Chondrocyte (in vitro differentiated cells): ENCODE measurements at places on chromosomes 1 and 21.

DNA sequence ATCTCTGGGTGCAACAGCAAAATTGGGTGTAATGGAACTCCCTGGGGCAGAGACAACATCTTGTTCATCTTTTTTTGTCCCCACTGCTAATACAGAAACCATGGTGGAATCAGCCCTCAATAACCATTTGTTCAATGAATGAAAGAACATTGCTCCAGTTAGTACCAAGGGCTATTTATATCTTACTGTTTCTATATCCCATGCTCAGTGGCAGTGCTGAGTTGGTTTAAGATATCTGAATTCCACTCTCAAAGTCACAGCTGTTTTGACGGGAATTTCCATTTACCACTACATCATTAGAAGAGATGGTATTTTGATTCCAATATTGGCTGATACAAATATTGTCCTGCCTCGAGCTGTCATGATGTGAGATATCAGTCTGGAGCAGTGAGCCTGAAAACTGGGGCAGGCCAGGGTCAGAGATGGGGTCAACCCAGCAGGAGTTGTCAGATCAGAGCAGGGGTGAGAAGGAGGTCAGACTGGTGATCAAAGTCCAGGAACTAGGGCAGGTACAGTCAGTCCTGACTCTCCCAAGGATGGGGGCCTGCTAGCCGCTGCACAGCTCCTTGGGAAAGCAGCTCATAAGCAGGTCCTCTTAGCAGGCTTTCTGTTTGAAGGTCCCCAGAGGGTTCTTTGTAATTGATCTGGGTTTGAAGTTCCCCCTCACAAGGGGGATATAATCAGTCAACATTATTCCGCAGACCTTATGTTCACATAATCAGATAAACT lies 5.8 kb upstream of the PHC2 start:
- no peak for DNase-seq

DNA sequence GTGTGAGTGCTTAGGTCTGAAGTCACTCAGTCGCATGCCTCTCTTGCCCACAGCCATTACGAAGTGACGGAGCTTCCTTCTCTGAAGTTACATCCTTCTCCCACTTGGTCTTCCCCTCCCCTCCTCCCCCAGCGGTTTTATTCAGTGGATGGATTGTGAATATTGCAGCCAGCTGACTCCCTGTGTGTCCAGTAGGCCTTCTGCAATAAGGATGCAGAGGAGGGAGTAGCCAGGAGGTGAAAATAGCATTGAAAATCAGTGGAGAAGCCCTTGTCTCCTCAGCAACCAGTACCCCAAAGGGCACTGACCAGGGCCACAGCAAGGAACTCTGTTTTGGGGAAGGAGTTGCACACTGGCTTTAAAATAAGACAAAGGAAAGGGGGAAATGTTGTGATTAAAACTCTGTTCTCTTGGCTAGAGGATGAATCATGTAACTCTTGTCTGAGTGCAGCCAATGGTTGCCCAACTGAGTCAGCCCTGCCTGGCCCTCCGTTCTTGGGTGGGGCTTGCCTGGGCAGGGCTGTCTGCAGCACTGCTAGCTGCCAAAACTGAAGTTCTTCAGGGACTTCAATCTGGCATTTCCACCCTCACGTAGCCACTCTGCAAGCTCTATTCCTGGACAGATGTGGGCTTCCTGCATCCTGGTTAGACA lies 4.3 kb downstream of the S100A10 start:
- no peak for DNase-seq

DNA sequence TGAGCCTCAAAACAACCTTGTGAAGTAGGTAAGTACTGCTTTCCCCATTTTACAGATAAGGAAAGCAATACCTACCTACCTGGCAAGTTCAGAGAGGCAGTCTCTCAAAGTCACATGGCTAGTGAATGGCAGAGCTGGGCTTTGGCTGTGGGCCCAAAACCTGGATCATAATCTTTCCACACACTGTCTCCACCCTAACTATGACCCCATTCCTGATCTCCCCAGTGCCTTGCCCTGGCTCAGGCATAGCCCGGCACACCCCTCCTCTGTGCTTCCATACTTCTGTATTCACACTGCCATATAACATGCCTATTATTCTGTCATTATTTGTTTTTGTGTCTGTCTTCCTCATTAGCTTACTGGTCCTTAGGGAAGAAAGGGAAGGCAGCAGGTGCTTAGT lies 15.9 kb downstream of the GNG12 start:
- DNase-seq = no peak

GRCh38 chr1:215625949-215626348 lies 58.8 kb downstream of the KCTD3 start:
- no peak for DNase-seq
